Progenitor cell of endocrine pancreas (in vitro differentiated cells): ENCODE measurements at places on chromosomes 12 and 14. TPM values are rescaled to one million over a fixed set of nuclear protein-coding genes. Genes with fewer than 3 reads are reported as not detected.

- no peak overlapping the region for H3K27ac ChIP-seq
- H3K4me3 ChIP-seq, result no peak overlapping the region
- H3K27me3 ChIP-seq, result peaks cover 5% of the 10 kb centered on the region
- no peak for DNase-seq
- peaks cover 12% of the 10 kb centered on the region for H3K4me1 ChIP-seq
- H3K36me3 ChIP-seq, result no peaks in the 10 kb centered on the region
Observed at GRCh38 chr14:66377574-66377973, 108.6 kb upstream of the CCDC196 start.

CACNA1C gene
- 11.7 and 13.5 TPM in 2 replicates for total RNA-seq

- H3K27me3 ChIP-seq, result no peaks in the 10 kb centered on the region
- no peaks in the 10 kb centered on the region for H3K4me1 ChIP-seq
- H3K36me3 ChIP-seq, result peaks cover 12% of the 10 kb centered on the region
- no peak overlapping the region for H3K4me3 ChIP-seq
- no peak for DNase-seq
Observed at GRCh38 chr14:104998801-104999200, 13.2 kb downstream of the CLBA1 start.

DNA sequence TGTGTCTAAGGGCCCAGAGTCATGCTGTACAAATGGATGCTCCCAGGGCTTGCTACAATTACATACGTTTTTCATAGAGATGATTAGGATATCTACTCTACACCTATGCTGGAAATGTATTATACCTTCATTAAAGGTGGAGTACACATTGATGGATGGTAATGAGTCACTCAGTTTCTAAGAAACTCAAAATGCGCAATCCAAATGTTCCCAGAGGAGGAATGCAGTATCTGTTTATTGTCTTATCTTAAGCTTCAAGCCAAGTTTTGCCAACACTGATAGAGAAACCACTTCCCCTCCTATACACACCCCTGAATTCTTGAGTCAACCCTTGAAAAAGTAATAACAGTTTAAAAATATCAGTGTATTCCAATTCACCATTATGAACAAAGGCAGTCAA is 266.6 kb upstream of the FAR2 start:
- H3K27ac ChIP-seq, result no peak overlapping the region
- H3K36me3 ChIP-seq, result no peaks in the 10 kb centered on the region
- no peak overlapping the region for H3K4me3 ChIP-seq
- peaks cover 5% of the 10 kb centered on the region for H3K27me3 ChIP-seq
- H3K4me1 ChIP-seq, result no peaks in the 10 kb centered on the region

GRCh38 chr14:70619708-70620107 is 19.3 kb upstream of the MED6 start:
- H3K27me3 ChIP-seq, result peaks cover 6% of the 10 kb centered on the region
- peaks cover 5% of the 10 kb centered on the region for H3K4me1 ChIP-seq
- no peaks in the 10 kb centered on the region for H3K36me3 ChIP-seq
- no peak for DNase-seq
- H3K4me3 ChIP-seq, result no peak overlapping the region

MANSC1 gene
- total RNA-seq, result 30.1 and 30.7 TPM in 2 replicates

SCAF11 gene
- 104 and 113 TPM in 2 replicates for total RNA-seq

GRCh38 chr14:89902881-89903280 is 51.6 kb downstream of the EFCAB11 start:
- DNase-seq, result no peak
- no peaks in the 10 kb centered on the region for H3K36me3 ChIP-seq
- H3K4me3 ChIP-seq, result no peak overlapping the region
- H3K27me3 ChIP-seq, result no peaks in the 10 kb centered on the region

DNA sequence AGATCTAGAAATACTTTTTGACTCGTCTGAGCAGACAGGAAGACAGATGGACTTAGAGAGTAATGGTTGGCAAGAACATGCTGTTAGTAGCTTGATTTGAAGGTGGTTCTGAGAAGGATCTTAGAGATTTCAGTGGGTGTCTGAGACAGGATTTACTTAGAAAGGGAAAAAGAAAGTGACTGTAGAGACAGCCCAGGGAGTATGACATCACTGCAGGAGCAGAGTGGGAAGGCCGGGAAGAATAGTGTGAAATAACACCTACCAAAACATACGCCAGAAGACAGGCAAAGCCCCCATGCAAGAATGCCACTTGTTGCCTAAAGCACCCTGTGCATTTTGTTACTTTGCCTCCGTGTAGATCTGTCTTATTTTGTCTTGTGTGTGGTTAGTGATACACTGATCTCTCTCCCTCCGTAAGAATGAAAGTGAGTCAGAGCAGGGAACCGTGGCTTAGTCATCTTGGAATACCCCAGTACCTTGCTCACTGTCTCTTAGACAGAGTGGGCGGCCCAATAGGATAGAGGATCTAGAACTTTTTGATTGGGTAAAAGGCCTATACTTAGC is 161.3 kb upstream of the IFNG-AS1 start:
- H3K27me3 ChIP-seq, result no peaks in the 10 kb centered on the region
- H3K27ac ChIP-seq, result peak overlapping the region; percentile 2
- peaks cover 2% of the 10 kb centered on the region for H3K4me1 ChIP-seq
- H3K4me3 ChIP-seq, result no peak overlapping the region
- no peaks in the 10 kb centered on the region for H3K36me3 ChIP-seq

DLGAP5 gene
- total RNA-seq, result 31.2 and 32.9 TPM in 2 replicates

GRCh38 chr12:26290565-26290964 is 95.2 kb downstream of the SSPN start:
- peaks cover 5% of the 10 kb centered on the region for H3K4me1 ChIP-seq
- no peak overlapping the region for H3K27ac ChIP-seq
- H3K36me3 ChIP-seq, result no peaks in the 10 kb centered on the region
- no peak for DNase-seq
- peaks cover 3% of the 10 kb centered on the region for H3K27me3 ChIP-seq

DNA sequence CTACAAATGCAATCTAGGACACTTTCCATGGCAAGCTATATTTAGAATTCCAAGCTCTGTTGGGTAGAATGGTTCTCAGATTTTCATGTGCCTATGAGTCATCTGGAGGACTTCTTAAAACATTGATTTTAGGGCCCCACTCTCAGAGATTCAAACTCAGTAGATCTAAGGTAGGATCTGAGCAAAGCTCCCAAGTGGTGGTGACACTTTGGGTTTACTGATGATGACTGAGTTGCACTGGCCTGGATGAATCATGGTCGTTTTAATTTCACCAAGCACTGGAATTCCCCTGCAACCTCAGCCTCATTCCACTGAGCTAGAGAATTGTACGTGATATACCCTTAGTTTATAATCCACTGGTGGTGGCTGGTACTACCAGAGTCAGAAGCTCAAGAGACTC is 86.5 kb downstream of the PPM1H start:
- H3K4me1 ChIP-seq, result peaks cover 12% of the 10 kb centered on the region
- no peak overlapping the region for H3K4me3 ChIP-seq
- DNase-seq, result no peak
- no peaks in the 10 kb centered on the region for H3K27me3 ChIP-seq

FAM186B gene
- total RNA-seq, result 0.20 and 0.24 TPM in 2 replicates

DNA sequence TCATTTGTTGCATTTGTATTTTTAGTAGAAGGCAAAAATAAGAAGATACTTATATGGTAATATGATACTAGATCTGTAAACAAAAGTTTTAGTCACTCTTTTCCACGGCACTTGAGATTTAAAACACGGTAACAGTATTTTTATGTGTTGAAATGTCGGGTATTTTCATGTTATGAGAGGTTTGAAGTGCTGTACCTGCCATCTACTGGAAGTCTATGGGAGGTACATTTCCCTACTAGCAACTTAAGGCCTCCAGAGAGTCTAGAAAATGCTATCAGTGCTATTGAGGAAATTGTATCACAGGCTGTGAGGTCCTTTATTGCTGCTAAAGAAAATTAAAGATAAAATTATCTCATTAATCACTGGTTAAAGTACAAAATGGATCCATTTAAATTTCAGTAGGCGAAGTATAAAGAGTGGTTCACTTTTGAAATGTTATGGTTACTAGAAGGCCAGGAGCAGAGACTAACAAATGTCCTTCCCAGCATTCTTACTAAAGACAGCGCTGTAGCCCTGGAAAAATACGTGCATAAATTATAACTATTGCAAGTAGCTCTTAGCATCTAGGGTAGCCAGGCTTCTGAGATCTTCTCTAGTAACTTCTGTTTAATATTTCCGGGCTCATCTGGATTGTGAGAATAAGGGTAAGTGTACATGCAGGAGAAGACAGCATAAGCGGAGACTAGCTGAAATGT is 77.6 kb upstream of the PRKD1 start:
- no peaks in the 10 kb centered on the region for H3K36me3 ChIP-seq
- H3K27me3 ChIP-seq, result no peaks in the 10 kb centered on the region
- H3K27ac ChIP-seq, result no peak overlapping the region
- H3K4me1 ChIP-seq, result peaks cover 25% of the 10 kb centered on the region
- no peak overlapping the region for H3K4me3 ChIP-seq
- DNase-seq, result no peak

DNA sequence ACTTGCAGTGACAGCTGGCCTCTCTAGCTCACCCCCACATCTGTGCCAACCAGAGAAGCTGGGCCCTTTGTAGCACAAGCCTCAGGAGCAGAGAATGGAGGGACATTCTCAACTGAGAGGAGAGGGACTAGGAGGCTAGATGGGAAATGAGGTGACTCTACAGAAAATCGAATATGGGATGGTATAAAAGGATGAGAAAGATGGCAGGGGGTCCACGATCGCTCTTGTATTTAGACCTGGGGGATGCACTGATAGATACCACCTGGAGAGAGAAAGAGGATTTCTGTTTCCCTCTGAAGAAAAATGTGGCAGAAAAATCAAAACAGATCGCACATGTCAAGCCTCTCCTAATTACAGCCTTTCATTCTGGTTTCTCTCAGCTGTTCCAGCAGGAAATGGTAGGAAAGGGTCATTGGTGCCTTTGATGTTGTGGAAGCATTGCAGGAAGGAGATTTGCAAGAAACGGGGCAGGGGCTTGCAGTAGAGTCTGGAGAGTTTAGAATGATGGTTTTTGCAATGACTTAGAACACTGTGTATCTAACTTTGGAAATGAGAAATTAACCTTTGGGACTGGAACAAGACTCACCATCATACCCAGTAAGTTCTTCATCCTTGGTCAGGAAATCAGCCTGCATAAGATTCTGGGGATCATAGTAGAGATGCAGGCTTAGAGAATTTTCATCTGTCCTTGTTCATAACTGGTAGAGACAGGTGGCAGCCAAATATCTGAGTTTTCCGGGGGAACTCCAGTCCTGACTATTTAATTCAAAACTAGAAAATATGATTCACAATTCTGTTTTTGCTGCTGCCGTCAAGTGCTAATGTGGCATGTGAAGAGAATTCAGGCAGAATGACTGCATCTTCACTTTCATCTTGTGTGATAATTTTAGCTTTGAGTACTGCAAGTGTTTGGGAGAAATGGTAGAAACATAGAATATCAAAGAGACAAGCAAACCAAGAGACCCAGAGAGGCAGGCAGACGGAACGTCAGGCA is 98.8 kb downstream of the DAD1 start:
- no peak overlapping the region for H3K27ac ChIP-seq
- H3K4me1 ChIP-seq, result peaks cover 38% of the 10 kb centered on the region
- no peaks in the 10 kb centered on the region for H3K36me3 ChIP-seq
- H3K4me3 ChIP-seq, result no peak overlapping the region

GALNT8 gene
- 13.4 and 15.6 TPM in 2 replicates for total RNA-seq

- H3K36me3 ChIP-seq, result no peaks in the 10 kb centered on the region
- H3K4me1 ChIP-seq, result peaks cover 12% of the 10 kb centered on the region
- no peak overlapping the region for H3K27ac ChIP-seq
Observed at GRCh38 chr12:116324654-116325335, 47.3 kb upstream of the MED13L start.

GRCh38 chr12:729221-729620 is 23.2 kb upstream of the WNK1 start:
- DNase-seq, result no peak
- H3K27ac ChIP-seq, result no peak overlapping the region
- peaks cover 4% of the 10 kb centered on the region for H3K4me1 ChIP-seq
- H3K36me3 ChIP-seq, result no peaks in the 10 kb centered on the region
- no peak overlapping the region for H3K4me3 ChIP-seq
- H3K27me3 ChIP-seq, result no peaks in the 10 kb centered on the region

GRCh38 chr12:69466867-69467266 is 3.3 kb upstream of the FRS2 start:
- H3K4me1 ChIP-seq, result peaks cover 10% of the 10 kb centered on the region
- no peak overlapping the region for H3K27ac ChIP-seq
- no peak overlapping the region for H3K4me3 ChIP-seq
- no peak for DNase-seq
- H3K36me3 ChIP-seq, result no peaks in the 10 kb centered on the region

DNA sequence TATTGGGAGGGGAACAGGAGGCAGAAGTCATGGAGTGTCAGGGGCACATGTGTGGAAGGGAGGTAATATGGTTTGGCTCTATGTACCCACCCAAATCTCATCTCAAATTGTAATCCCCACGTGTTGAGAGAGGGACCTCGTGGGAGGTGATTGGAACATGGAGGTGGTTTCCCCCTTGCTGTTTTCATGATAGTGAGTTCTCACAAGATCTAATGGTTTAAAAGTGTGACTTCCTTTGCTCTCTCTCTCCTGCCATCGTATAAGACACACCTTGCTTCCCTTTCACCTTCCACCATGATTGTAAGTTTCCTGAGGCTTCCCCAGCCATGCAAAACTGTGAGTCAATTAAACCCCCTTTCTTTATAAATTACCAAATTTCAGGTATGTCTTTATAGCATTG is 41.6 kb upstream of the CDK17 start:
- no peaks in the 10 kb centered on the region for H3K27me3 ChIP-seq
- no peak for DNase-seq
- H3K36me3 ChIP-seq, result no peaks in the 10 kb centered on the region
- H3K27ac ChIP-seq, result no peak overlapping the region
- H3K4me1 ChIP-seq, result peaks cover 3% of the 10 kb centered on the region
